Astrocyte (in vitro differentiated cells and primary cell): ENCODE measurements at places on chromosomes 7 and 10. TPM values are rescaled to one million over a fixed set of nuclear protein-coding genes. Genes with fewer than 3 reads are reported as not detected.

ANKRD30A gene
- total RNA-seq = not detected in 2 replicates

OR2A5 gene
- not detected in 2 replicates for total RNA-seq

ARHGEF5 gene
- 9.3 and 10.5 TPM in 2 replicates for total RNA-seq

SLIT1 gene
- 0.23 TPM in 1 of 2 replicates, not detected in the other for total RNA-seq

IQCE gene
- total RNA-seq = 13.1 and 13.8 TPM in 2 replicates

NXPH1 gene
- 0.16 TPM in 1 of 2 replicates, not detected in the other for total RNA-seq

TBATA gene
- not detected in 2 replicates for total RNA-seq

VWA2 gene
- total RNA-seq = 0.25 TPM in 1 of 2 replicates, not detected in the other

- no peak for DNase-seq
These were observed 11.1 kb upstream of the PARD3 start for GRCh38 chr10:34826221-34826620.

- DNase-seq = no peak
These were observed 12.1 kb upstream of the GRIFIN start for GRCh38 chr7:2488272-2488645.

GRCh38 chr7:143408686-143409561 lies at the start of gene EPHA1:
Gene EPHA1, minus strand, starts transcription at chr7:143408856. Its CDS starts 51 bp downstream, at chr7:143408805.
- no peak for DNase-seq

DNA sequence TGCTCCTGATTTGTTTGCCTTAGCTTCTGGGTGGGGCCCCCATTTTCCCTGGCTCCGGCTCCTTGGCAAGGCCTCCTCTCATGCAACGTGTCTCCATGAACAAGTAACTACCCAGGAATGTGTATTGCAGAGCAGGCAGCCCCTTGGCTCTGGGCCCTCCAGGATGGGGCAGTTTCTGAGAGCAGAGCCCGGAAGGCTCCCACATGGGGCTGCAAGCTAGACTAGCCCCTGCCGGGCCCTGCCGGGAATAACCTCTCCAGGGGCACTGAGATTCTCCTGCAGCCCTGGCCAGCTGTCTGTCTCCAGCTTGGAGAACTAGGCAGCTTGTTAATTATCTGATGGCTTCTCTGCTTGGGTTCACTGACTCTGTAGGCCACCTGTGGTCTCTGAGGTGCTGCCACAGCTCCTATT lies 184.0 kb upstream of the INHBA start:
- DNase-seq = peak; percentile 97

GRCh38 chr10:71755179-71755879 lies 18.0 kb downstream of the VSIR start:
- no peak for DNase-seq

- no peak for DNase-seq
These were observed 2.4 kb upstream of the INPP5A start for GRCh38 chr10:132535065-132535651.

- DNase-seq = no peak
These were observed 60.9 kb upstream of the CHRM2 start for GRCh38 chr7:136807598-136807997.

GRCh38 chr10:77795426-77796055 lies 131.0 kb downstream of the DLG5 start:
- DNase-seq = no peak

DNA sequence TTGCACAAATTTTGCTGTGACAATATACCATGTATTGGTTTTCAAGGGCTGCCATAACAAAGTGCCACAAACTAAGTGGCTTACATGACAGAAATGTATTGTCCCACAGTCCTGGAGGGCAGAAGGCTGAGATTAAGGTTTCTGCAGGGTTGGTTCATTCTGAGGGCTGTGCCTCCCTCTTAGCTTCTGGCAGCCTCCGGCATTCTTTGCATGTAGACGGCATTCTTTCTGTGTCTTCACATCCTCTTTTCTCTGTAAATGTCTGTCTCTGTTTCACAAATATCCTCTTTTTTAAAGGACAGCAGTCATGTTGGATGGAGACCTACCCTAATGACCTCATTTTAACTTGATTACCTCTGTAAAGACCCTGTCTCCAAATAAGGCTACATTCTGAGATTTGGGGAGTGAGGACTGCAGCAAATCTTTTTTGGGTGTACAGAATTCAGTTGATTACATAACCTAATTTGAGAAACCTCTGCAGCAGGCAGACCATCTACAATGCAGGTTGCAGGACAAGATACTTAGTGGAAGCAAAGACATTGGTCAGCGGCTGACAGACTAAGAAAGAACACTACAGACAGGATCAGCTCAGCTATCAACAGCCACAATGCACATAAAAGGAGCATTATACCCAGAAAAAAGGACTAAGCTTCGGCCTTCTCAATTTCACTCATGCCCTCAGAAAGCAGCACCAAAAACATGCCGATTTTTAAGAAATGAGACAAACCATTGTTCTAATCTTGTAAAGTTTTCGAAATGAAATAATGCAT lies 84.6 kb upstream of the FAM3C start:
- DNase-seq = no peak

- DNase-seq = peak; percentile 29
These were observed 27.1 kb downstream of the PRF1 start for GRCh38 chr10:70575486-70575873.

- no peak for DNase-seq
These were observed 51.2 kb downstream of the NPTX2 start for GRCh38 chr7:98668255-98668654.

- no peak for DNase-seq
These were observed 2.1 kb upstream of the AKR1D1 start for GRCh38 chr7:138074121-138074520.

DNA sequence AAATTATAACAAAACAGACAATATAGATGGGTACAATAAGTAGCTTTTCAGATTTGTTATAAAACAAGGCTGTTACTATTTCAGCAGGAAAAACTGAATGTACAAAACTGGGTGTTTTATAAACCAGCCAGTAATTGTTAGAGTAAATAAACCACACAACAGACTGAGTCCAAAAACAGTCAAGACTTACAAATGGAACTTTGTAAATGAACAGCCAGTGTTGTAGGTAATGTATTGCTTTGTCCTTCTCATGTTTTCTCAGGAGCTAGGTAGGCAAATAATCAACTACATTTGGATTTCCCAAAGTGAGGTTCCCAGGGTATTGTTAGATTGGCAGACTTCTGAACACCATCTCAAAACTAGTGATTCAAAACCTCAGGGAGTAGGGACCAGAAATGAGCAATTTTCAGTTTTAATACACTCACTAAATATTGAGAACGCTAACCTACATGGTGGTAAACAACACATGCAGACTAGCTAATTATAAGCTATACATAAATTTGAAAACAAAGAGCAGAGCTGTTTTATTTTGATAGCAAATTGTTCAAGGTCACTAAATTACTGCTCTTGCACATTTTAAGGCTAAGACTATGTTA lies 36.2 kb downstream of the HERPUD2 start:
- DNase-seq = no peak

GRCh38 chr7:7992506-7992905 lies 23.9 kb downstream of the GLCCI1 start:
- no peak for DNase-seq

DNA sequence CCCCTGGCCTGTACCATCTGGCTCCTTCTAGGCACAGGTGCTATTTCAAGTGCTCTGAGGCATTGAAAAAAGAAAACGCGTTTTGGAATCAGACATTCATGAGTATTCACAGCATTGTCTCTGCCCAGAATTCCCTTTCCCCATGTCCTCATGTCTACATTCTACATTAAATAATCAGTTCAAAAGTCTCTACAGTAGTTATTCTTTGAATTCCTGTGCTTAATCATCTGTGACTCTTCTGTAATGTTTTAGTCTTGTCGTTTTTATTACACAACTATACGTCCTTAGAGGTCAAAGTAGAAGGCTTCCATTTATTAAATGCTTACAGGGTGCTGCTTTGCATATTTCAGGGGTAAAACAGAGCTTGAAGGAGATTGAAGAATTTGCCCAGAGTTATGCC lies 95.7 kb downstream of the BICC1 start:
- peak; percentile 61 for DNase-seq
